ENCODE measurements at places on chromosomes 16 and 17.

GRCh38 chr16:67917852-67918236, 13.8 kb downstream of the CTRL start:
- peak; percentile 40 for DNase-seq

DNA sequence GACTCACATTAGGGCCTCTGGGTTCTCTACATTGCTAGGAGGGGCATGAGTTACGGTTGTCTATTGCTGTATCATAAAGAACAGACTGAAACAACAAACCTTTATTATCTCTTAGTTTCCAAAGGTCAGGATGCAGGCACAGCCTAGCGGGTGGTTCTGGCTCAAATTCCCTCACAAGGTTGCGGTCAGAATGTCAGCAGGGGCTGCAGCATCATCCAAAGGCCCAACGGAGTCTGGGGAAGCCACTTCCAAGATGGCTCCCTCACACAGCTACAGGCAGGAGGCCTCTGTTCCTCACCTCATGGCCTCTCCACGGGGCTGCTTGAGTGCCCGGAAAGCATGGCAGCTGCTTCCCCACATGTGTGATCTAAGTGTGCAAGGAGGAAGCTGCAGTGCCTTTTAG, 29.6 kb upstream of the ZFPM1 start:
- no peak for DNase-seq

DNA sequence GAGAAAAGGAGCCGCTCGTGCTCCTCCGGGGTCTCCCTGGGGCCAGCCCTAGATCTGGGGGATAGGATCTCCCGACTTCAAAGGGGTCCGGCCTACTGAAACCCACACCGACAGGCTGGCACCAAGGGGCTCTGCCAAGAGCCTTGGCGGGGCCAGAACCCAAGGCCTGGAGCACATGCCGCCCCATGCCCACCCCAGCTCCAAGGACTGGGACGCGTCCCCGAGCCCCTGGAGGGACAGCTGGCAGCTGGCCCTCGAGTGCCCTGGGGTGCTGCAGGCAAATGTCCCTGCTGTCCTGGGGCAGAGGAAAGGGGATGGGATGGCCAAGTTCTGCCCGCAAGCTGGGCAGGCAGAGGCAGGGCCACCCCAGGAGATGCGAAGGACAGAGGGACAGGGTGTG, 31.8 kb upstream of the ZFPM1 start:
- DNase-seq: no peak

- DNase-seq: no peak
Observed at GRCh38 chr16:57794849-57795430, 7.4 kb downstream of the KIFC3 start.

GRCh38 chr16:78768718-78769117, 669.3 kb downstream of the WWOX start:
- no peak for DNase-seq

- no peak for DNase-seq
Observed at GRCh38 chr17:55510986-55511721, at the start of gene SMIM36. Gene SMIM36 (minus strand): TSS chr17:55511452.

- no peak for DNase-seq
Observed at GRCh38 chr16:974611-975261, 4.0 kb upstream of the LMF1 start.

DNA sequence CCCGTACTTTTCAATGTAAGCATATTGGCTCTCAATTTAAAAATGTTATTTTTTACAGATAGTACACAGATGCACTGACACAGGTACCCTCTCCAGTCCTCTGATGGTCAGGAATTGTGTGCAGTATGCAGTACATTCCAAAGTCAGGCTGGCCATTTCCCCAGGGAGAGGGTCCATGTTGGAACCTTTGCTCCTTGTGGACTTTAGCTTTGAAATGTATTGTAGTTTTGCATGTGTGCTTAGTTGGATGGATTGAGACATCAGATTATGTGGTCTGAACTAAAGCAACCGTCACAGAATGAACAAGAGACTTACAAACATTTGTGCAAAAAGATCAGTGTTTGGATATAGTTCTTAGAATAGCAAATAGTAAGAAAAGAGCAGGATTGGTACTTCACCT, 381.1 kb downstream of the WWOX start:
- no peak for DNase-seq

DNA sequence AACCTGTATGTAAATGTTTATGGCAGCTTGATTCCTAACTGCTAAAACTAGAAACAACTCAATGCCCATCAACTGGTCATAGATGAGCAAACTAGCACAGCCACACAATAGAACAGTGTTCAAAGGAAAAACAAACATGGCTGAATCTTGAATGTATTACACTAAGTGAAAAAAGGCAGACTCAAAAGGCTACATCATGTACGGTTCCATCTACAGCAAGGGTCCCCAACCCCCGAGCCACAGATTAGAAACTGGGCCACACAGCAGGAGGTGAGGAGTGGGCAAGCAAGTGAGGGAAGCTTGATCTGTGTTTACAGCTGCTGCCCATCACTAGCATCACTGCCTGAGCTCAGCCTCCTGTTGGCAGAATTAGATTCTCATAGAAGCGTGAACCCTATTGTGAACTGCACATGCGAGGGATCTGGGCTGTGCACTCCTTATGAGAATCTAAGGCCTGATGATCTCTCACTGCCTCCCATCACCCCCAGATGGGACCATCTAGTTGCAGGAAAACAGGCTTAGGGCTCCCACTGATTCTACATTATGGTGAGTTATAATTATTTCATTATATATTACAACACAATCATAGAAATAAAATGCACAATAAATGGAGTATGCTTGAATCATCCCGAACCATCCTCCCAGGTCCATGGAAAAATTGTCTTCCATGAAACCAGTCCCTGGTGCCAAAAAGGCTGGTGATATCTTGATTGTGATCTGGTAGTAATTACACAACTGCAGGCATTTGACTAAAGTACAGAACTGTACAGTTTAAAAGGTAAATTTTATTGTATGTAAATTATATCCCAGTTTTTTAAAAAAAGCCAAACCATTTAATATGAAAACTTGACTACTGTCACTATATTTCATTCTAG, 7.7 kb downstream of the CEP20 start:
- no peak for DNase-seq

- DNase-seq: no peak
Observed at GRCh38 chr17:35081638-35082037, 18.1 kb upstream of the RFFL start.

DNA sequence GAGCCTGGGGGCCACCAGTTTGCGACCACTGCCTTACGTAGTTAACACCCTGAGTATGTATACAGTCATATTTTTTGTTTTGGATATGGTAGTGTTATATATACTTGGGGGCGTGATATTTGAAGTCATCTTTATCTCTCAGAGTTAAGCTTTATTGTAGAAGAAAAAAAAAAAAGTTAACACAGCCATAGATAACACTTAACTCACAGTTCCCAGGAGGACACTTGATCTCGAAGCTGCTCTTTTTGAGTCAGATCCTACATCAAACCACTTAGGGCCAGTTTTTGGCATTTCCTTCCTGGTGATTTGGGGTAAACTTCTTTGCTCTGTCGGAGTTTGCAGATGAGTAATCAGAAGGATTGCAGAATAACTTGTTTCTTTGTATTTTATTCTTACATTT, 5.8 kb downstream of the ITPRIPL2 start:
- DNase-seq: no peak

- DNase-seq: no peak
Observed at GRCh38 chr16:16118337-16118736, 105.0 kb downstream of the ABCC6 start.
